ENCODE measurements at places on chromosomes 4 and X.

GRCh38 chr4:24980064-24980690 is 50.6 kb downstream of the LGI2 start:
- peak; percentile 64 for DNase-seq

DNA sequence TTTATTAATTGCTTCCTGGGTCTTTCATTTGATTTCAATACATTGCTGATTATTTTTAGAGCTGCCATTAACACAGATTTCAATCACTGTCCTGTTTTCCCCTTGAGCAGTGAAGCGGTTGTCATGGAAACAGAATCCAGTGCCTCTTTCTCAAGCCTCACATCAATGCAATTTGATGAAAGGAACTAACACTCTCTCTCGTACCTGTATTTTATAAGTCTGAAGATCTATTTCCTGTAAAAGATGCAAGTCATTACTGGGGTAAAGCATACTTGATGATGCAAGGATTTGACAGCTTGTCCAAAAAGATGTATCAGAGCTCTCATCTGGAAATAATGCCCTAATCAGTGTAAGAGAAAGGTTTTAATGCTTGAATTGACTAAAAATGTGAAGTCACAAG is 17.9 kb upstream of the GASK1B start:
- DNase-seq: no peak

- DNase-seq: no peak
These were observed 111.3 kb downstream of the SHROOM3 start for GRCh38 chr4:76546327-76546726.

- DNase-seq: peak; percentile 30
These were observed 35.1 kb downstream of the FAM114A1 start for GRCh38 chr4:38902695-38903094.

GRCh38 chr4:124389591-124389990 is 322.9 kb downstream of the ANKRD50 start:
- DNase-seq: peak; percentile 21

GRCh38 chr4:186825069-186825468 is 101.4 kb upstream of the FAT1 start:
- no peak for DNase-seq

GRCh38 chr4:112526061-112526460 is 10.1 kb upstream of the NEUROG2 start:
- peak; percentile 40 for DNase-seq

- no peak for DNase-seq
These were observed 50.3 kb downstream of the PARM1 start for GRCh38 chr4:74983253-74983635.

DNA sequence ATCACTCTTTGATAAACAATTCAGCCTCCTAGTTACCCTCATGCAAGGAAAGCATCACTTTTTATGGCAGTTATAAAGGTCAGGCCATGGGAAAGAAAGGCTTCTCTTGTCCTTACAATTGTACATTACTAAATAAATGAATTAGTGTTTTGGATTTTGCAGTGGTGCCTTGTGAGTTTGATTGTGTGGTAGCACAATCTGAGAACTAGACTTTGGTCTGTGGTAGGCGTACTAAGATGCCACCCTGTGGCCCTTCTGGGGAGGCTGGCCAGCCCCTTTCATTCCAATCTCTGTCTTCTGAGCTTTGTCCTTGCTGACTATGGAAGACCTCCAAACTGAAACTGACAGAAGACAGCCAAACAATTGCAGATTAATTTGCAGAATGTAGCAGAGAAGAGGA is 14.6 kb upstream of the HNRNPD start:
- peak; percentile 18 for DNase-seq

- DNase-seq: no peak
These were observed 12.4 kb downstream of the DDX53 start for GRCh38 chrX:23012162-23012561.

GRCh38 chr4:37400241-37400881 is 155.8 kb downstream of the NWD2 start:
- no peak for DNase-seq

- DNase-seq: no peak
These were observed 24.3 kb downstream of the RGS12 start for GRCh38 chr4:3317011-3317655.

DNA sequence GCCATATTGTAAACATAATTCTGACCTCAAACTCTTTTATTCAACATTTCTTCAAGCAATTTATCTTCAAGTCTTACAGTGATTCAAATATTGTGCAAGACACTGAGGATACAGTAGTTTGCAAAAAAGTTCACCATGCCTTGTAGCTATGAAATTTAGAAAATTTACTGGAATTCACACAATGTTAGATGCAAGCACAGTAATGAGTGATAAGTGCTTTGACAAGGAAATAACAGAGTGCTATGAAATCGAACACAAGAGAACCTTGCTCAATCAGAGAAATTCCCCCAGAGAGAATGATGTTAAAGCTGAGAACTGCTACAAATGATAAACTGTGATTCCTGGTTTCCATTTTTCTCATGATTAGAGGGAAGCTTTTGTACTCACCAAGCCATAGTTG is 952.9 kb downstream of the FAT4 start:
- no peak for DNase-seq

GRCh38 chrX:131217989-131218388 is 71.1 kb downstream of the IGSF1 start:
- DNase-seq: no peak

DNA sequence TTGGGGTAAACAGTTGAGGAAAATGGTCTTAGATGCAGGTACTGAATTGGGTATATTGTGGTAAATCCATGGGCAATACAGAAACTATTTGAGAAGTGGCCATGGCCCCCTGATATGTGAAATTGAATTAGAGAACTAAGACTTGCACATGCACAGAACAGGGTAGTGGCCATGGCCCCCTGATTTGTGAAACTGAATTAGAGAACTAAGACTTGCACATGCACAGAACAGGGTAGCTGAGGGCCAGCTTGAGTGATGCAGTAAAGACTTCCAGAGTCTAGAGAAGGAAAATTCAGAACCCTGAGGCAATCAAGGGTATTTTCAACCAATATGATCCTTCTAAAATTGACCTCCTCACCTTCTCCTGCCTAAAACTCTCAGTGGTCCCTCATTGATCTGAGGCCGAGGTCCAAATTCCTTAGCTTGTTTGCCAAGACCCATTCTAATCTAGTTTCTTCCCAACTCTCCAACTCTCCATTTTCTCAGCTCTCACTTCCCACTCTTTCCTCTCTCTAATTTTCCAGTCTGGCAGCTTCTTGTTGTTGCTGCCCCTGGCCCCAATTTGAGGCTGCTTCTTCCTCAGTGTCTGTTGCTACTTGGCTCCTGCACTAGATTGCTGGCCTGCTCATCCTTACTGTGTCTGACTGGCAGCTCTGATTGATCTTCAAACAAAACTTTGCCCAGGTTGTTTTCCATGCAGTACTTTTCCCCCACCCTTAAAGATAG is 72.4 kb downstream of the FRAS1 start:
- DNase-seq: no peak

- DNase-seq: no peak
These were observed 297.9 kb upstream of the CTSO start for GRCh38 chr4:156251373-156252065.

DNA sequence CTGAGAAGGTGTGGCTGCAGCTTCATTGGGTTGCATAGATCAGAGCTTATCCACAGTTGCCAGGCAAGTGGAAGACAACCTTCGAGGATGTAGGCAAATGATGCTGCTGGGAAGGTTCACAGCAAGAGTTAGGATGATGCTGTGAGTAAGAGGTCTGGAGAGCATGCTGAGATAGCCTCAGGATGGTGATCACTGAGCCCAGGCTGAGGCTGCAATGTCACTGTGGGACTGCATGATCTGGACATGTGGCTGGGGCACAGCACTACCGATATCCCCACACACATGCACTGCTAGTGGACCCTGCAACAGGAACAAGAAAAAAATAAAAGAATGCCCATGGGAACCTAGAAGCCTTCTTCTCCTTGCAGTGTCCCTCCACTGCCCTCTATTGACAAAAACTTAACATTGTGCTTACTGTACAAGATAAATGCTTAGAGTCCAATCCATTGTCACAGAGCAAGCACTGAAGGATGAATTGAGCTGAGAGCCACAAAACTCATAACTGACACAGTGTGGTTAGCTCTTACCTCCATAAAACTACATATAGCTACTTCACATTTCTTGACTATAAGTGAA is 105.6 kb downstream of the CNKSR2 start:
- DNase-seq: peak; percentile 57

DNA sequence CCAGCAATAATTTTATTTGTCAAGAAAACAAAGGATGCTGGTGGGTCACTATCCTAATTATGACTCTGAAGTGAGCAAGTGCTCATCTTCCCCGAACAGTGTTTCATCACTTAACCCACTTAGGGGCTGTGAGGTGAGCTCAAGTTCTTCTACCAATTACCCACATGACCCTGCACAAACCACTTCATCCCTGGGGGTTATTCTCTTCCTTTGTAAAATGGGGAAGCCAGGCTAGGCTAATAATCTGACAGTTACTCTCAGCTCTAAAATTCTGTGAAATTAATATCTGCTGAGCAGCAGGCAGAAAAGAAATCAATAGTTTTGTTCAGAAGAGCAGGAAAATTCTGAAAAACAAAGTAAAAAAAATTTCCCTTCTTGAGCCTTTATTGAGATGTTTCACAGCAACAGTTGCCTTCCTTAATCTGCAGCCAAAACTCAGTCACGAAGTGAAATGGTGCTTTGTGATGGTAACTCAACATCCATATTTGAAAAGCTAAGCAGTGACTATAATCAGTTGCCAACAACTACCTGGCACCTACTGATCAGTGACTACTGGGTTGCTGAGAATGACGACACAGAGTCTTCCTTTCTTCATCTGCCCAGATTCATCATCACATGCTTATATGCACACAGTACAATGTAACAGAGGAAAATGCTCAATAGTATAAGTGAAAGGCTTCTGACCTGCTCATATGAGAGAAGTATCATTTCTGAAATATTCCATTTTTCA is 24.1 kb downstream of the ATP8A1 start:
- DNase-seq: no peak

- DNase-seq: no peak
These were observed 44.7 kb downstream of the SETD7 start for GRCh38 chr4:139511320-139511719.

GRCh38 chrX:26376037-26376708 is 160.2 kb downstream of the MAGEB5 start:
- no peak for DNase-seq

- DNase-seq: no peak
These were observed 65.3 kb upstream of the CCSER1 start for GRCh38 chr4:90061881-90062280.

All from myocyte (in vitro differentiated cells).